ENCODE measurements at places on chromosomes 11 and 22.

GRCh38 chr11:63553759-63554158 lies 9.4 kb downstream of the PLAAT2 start:
- no peak for DNase-seq

- DNase-seq: no peak
Measured at GRCh38 chr11:16604794-16605388, 133.6 kb upstream of the C11orf58 start.

DNA sequence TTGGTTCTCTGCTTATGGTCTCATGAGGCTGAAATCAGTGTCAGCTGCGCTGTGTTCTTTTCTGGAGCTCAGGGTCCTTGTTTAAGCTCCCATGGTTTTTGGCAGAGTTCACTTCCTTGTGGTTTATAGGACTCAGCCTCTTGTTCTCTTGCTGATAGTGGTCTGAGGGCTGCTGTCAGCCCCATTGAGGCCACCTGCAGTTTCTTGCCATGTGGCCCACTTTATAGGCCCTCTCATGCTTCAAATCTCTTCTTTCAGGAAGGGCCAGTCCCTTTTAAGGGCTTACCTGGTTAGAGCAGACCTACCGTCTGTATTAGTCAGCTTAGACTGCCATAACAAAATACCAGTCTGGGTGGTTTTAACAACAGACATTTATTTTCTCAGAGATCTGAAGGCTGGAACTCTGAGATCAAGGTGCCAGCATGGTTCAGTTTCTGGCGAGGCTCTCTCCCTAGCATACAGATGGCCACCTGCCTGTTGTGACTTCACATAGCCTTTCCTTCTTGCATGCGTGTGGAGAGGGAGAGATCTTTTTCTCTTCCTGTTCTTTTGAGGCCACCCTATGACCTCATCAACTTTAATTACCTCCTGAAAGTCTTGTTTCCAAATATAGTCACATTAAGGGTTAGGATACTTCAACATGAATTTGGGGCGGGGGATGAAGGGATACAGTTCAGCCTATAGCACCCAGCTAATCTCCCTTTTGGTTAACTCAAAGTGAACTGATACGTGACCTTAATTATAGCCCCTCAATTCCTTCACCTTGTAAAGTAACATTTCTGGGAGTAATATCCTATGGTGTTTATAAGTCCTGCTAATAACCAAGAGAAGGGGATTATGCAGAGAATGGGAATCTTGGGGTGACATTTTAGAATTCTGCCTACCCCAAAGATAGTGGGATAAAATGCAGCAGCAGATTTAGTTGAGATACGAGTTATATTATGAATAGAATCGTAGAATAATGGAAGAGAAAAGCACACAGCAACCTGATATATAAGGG lies 131.8 kb downstream of the UVRAG start:
- no peak for DNase-seq

DNA sequence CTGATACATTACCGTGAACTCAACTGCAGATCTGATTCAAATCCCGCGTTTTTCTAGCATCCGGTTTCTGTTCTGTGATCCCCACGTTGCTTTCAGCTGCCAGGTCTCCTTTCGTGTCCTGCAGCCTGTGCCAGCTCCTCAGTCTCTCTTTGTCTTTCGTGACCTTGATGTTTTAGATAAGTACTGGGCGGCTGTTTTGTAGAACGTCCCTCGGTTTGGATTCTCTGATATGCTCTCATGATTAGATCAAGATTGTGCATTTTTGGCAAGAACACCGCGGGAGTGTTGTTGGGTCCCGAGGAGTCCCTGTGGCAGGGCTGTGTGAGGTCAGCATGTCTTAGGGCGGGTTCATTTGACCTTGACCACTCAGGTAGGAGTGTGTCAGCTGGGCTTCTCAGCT lies 38.6 kb downstream of the KCNQ1 start:
- DNase-seq: no peak

DNA sequence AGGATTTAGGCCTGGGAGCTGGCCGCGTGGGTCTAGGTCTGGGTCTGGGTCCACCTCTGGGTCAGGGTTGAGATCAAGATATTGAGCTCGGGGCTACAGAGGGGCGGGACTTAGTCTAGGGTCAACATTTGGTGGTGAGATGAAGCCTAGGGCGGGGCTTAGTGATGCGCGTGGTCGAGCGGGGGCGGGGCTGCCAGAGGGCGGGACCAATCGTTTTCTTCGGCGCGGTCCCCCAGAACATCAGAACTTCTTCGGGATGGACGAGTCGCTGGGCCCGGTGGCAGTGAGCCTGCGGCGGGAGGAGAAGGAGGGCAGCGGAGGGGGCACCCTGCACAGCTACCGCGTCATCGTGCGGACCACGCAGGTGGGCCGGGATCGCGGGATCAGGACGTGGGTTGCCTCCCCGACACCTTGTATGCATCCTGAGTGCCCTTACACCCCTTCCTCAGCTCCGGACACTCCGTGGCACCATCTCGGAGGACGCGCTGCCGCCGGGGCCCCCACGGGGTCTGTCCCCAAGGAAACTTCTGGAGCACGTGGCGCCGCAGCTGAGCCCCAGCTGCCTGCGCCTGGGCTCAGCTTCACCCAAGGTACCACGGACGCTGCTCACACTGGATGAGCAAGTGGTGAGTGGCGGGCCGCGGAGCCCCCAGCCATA lies 4.2 kb downstream of the SIPA1 start:
- DNase-seq: no peak

GRCh38 chr22:41367680-41368542 lies 13.8 kb upstream of the TEF start:
- no peak for DNase-seq

DNA sequence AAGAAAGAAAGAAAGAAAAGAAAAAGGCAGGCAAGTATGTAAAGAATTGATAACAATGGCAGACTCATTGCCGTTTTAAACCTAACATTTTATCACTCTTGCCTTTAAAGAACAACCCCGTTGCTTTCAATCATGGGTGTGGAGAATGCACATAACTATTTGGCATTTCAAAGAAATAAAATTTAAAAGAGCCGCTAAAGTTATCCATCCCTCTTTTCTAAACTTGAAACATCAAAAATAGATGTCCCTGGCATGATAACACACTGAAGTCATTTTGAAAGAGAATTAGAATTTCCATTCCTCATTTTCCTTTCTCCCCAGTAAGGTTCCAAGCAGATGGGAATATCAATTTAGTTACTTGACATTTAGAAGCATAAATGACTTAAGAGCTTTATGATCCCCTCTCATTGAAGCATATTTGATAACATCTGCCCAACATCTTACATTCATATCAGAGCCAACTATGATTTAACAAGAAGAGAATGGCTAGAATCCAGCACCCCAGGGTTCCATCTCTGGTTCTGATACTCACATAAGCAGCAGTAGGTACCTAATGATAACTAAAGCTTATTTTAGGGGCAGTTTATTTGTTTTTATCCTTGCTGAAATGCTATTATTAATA lies 529.6 kb upstream of the LRRC4C start:
- DNase-seq: no peak

DNA sequence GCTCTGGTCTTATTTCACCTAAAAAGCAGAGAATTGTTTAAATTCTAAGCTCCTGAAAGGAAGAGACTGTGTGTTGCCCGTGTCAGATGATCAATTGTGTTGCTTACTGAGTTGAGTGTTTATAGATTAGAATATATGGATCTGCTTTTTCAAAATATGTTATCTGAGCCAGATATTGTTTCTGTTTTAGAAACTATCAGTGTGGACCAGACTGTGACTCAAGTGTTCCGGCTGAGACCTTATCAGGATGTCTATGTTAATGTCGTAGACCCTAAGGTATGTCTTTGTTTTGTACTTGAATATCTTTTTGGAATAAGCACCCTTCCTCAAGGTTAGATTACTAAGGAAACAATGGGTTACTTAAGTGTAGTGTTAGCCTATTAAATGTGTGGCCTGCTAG lies 11.0 kb downstream of the DEPDC5 start:
- no peak for DNase-seq

- no peak for DNase-seq
Measured at GRCh38 chr11:128535468-128536457, 51.6 kb downstream of the ETS1 start.

- no peak for DNase-seq
Measured at GRCh38 chr11:35211952-35212351, 73.0 kb downstream of the CD44 start.

DNA sequence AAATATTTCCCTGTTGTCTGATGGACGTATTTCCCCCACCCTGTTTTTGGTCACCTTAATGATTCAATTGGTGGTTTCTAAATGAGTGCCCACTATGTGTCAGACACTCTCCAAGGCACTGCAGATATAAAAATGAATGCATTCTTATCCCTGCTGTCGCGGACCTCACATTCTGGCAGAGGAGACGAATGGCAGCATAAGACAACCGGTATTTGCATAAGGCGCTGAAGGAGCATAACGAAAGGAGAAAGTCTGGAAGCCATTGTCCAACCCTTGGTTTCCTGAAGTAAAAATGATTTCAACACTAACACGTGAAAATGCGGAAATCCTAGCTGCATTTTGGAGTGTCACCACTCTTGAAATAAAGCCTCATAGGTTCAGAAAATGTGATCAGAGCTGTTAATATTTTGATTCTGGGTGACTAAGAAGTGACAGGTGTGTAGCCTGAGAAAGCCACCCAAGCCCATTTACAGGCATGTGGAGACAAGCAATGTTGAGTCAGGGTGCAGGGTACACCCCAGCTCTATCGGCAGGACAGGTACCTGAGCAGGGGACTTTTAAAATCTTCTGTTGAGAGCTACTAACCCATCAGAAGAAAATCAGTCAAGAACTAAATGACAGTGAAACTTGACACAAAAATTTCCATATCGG lies 10.1 kb upstream of the GAB2 start:
- DNase-seq: no peak

- DNase-seq: no peak
Measured at GRCh38 chr11:123719452-123719851, 22.0 kb downstream of the ZNF202 start.

DNA sequence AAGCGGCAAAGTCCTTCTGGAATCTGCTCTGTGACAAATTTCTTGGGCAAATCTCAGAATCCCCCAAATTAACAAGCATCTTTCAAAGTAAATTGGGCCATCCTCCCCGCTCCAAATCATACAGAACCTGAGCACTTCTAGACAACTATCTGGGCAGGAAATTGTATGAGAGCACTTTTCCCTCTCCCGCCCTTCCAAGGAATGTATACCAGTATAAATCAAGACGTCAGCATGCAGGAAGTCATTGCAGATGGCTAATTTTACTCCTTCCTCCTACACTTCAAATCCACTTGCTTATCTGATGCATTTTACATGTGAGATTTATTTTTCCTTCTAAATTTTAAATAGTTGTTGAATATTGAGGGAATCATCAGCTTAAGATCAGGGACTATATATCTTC lies 52.1 kb downstream of the NTM start:
- DNase-seq: no peak

DNA sequence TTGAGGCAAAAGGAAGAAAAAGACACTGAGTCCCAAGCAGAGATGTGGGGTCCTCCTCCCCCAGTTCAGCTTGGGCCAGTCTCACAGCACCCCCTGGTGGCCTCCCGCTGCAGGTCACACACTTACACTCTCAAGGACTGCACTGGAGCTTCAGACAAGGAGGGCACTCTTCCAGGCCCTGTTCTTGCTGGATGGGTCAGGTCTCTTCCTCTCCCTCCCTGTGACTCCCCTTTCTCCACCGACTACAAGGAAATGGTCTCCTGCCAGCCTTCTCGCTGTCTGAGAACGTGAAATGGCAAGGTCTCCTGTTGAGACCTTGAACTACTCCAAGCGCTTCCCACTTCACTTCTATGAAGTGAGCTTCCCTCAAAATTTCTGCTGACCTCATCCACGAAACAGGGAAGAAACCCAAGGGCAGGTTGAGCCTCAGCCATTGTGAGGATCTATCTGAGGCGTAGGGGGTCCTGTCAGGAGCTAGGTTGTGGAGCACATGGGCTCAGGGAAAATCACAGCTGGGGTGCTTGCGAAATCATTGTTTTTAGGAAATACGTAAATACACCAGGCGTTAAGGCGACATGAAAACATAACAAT lies 11.2 kb upstream of the IGLL1 start:
- no peak for DNase-seq

- no peak for DNase-seq
Measured at GRCh38 chr11:28461846-28462245, 353.7 kb downstream of the METTL15 start.

DNA sequence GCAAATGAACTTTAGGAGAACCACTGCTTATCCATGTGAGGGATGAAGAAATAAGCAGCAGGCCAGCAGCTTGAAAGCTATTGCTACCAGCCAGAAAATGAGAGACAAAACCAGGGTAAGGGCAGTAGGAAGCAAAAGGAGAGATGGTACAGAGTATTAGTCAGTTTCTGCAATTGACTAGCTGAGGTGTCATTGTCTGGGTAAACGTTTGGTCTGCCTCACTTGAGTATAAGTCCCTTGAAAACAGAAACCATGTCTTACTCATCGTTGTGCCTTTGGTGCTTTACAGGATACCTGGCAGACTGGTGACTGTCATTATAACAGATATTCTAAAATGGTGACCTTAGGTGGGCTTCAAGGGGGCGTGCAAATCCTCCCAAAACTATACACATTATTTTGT lies 63.9 kb upstream of the USP47 start:
- DNase-seq: no peak

DNA sequence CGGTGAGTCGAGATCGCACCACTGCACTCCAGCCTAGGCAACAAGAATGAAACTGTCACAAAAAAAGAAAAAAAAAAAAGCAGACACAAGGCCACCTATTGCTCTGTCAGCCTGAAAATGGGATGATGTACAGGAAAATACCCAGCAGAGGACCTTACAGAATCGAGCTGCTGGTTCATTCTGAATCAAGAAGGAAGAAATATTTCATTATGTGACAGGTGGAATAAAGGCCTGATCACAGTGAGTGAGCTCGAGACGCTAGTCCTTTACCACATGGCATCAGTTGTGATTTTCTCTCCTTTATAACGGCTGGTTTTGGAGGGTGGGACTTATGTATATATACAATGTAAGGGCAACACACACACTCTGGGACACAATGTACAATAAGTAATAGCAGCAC lies 340.0 kb downstream of the LARGE1 start:
- DNase-seq: no peak

DNA sequence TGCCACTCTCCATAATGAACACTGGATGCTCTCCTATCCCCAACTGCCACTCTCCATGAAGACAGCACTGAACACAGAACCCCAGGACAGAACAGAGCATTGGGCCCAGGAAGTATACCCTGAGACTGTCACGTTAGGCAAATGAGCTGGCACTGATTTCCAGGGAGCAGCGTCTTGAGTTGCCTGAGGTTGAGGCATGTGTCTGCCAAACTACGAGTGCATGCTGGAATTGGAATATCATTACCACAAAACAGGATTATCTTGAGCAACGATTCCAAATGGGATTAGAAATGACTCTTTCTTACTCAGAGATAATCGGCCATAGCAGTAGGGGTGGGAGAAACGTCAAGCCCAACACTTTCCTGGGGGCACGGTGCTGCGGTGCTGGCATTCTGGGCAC lies 39.9 kb downstream of the CLPB start:
- DNase-seq: no peak

DNA sequence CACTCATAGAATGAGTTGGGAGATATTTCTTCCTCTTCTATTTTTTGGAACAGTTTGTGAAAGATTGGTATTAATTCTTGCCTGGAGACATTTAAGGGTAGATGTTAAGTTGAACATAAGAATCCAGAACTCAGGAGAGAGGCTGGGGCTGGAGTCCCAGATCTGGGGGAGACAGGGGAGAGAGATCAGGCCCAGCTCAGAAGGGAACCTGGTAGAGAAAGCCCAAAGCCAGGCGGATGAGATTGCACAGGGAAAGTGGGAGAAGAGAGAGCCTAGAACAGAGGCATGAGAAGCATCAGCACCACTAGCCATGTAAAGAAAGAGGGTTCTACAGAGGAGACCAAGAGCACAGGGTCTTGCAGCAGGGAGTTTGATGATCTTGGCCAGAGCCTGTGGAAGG lies 13.0 kb upstream of the GNAZ start:
- DNase-seq: no peak

All from NCI-H1048 (cell line).